ENCODE measurements at places on chromosomes 3 and 15.

DNA sequence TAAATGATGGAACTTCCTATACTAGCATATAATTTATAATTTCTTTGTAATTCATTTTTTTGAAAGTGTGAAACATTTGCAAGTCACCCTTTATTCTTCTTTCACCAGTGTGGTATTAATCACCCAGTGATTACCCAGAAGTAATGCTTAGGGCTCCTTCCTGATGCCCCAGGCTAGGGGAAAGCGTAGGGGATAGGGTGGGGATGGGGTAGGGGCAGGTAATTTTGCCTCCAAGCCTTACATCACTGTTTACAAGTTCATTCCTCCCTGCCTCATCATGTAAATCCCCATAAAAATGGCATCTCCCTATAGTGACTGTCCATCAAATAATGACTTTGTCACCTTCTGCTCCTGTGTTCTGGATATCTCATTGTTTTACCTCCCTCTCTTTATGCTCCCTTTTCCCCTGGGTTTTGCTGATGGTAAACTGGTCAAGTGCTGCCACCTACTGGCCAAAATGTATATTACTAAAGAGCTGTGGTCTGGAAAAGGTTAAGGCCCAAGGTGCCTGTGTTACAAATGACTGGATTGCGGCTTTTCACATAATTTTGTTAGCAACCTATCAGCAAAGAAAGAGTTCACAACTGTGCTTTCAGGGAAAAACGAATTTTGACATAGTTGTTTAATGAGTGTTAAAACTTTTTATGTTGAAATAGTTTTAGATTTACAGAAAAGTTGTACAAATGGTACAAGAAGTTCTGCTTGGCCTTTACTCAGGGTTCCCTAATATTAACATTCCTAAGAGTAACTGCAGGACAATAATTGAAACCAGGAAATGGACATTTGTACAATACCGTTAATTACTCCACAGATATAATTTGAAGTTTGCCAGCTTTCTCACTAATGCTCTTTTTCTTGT, 54.7 kb downstream of the ONECUT1 start:
- peak; percentile 38 for DNase-seq

DNA sequence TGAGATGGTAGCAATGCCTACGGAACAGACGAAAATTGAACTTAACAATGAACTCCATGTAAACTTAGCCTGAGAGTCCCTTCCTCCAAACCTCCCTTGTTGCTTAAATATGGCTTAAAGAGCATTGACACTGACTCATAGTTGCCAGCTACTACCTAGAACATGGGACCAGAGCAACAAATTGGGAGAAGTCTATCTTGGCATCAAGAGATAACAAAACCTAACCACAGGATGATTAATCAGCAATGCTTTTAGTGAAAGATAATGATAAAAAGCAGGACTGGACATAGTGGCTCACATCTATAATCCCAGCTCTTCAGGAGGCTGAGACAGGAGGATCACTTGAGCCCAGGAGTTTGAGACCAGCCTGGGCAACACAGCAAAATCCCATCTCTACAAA, 117.8 kb upstream of the MNS1 start:
- DNase-seq, result no peak

- DNase-seq, result no peak
Measured at GRCh38 chr15:66481107-66481856, 16.3 kb downstream of the SNAPC5 start.

DNA sequence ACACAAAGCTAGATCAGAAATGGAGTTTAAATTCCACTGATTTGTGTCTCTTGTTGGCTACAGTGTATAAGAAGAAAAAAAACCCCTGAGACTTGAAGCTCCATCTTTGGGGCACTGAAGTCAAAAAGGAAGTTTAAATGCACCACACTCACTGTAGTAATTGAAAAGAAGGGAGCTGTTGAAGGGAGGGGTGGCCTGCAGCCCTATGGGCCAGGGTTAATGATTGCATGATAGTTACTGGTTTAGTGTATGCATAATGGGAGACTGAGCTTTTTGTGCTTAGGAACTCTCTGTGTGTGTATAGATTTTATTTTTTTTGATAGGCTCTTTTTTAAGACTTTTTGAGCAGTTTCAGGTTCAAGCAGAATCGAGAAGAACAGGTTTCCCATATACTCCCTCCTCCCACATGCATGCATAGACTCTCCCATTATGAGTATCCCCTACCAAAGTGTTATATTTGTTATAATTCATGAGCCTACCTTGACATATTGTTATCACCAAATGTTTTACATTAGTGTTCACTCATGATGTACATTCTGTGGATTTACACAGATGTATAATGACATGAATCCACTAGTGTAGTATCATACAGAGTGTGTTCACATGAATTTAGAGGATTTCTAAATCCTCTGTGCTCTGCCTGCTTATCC, 88.2 kb downstream of the TNFAIP8L3 start:
- DNase-seq, result no peak

DNA sequence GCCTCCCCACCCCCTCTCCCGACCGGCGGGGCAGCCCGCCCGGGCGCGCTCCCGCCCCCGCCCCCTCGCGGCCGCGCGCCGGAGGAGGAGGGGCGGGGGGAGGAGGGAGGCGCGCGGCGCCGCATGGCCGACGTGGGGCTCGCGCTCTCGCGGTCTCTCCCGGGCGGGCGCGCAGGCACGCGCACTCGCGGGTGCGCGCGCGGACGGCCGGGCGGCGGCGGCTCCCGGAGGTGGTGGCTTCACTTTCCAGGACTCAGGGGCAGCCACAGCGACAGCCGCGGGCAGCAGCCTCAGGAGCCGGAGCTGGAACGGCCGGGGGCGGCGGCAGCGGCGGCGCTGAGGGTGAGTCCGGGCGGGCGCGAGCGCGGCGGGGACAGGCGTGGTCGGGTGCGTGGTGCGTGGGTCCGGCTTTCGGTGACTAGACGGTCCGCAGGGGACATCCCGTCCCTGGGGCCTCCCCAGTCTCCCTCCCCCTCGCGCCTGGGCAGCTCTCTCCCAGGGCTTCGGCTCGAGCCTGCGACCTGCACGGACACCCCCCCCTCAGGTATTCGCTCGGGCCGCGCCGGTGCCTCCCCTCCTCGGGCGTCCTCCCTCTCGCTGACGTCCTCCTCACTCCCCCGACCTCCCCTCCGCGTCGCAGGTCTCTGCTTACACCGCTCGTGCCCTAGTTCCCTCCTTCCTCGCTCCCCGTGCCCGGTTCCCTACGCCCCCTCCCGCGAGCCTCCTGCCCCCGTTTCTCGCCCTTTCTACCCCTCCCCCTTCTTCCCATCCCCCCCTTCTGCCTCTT, at the start of gene UBE2E2:
Gene UBE2E2 (plus strand): TSS at position 407 of the 787 bp plus-strand sequence.
- DNase-seq, result peak; percentile 13

DNA sequence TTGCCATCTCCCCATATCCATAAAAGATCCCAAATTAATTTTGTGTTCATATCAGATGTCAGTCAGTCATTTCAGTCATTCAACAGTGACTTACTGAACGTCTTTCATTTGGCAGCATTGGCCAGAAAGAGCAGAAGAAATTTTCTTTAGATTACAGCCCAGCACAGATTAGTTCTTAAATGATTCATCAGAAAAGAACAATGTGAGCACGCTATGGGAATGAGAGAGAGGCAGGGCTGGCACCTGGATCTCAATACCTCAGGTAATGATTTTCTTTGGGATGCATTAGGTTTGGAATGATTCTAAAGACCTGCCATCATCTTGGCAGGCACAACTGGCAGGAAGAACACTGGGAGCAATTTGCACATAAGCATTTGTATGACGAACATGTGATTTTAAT, 41.6 kb downstream of the FBN1 start:
- DNase-seq, result no peak

DNA sequence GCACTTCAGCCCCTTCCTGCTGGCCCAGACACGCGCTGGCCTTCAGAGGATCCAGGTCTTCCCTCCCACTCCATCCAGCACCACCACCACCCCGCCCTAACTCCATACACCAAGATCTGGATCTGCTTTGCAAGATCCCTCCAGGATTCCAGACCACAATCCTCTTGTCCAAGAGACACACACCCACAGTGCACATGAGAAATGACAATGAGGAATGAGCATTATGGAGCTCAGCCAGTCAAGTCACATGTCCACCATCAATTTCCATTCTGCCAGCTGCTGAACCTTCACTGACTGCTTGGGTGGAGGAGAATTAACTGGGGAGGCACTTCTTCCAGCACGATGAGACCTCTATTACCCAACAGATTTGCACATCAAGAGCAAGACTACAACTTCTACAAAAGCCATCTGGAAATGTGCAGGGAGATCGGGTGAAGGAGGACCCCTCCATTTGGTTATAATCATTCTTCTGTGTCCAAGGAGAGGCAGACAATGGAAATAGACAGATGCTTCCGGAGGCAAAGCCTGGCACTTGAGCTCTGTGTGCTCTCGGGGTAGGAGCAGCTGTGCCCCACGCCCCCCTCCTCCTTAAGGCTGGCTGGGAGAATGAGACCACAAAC, 12.3 kb upstream of the SPATA12 start:
- DNase-seq, result no peak

GRCh38 chr15:38171973-38172372, 80.7 kb upstream of the SPRED1 start:
- no peak for DNase-seq

- DNase-seq, result no peak
Measured at GRCh38 chr3:149581681-149582370, 76.0 kb downstream of the WWTR1 start.

- DNase-seq, result no peak
Measured at GRCh38 chr15:55221090-55222011, 24.6 kb upstream of the RSL24D1 start.

- DNase-seq, result no peak
Measured at GRCh38 chr3:73255609-73256029, 194.2 kb downstream of the EBLN2 start.

DNA sequence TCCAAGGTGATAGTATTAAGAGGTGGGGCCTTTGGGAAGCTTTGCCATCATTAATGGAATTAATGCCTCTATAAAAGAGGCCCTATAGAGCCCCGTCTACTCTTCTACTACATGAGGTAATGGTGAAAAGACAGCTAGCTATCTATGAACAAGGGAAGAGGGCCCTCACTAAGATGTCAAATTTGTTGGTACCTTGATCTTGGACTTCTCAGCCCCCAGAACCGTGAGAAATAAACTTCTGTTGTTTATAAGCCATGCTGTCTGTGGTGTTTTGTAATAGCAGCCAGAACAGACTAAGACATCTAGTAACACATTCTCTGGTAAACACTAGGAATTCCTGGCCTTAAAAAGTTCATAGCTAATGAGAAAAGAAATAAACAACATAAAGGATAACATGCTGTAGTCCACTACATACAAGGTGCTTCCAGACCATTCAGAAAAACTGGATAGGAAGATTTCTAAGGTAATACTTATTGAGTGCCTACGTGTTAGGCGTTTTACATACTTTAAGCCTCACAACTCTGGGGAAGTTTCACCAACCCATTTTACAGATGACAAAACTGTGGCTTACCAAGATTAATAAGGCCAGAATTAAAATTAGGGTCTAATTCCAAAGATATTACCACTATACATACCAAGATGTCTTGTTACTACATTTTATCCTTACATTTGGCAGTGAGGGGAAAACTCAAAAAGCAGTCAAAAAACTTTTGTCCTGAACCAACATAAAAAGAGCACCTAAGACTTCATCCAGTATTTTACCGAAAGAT, 3.2 kb downstream of the UBE3A start:
- no peak for DNase-seq

DNA sequence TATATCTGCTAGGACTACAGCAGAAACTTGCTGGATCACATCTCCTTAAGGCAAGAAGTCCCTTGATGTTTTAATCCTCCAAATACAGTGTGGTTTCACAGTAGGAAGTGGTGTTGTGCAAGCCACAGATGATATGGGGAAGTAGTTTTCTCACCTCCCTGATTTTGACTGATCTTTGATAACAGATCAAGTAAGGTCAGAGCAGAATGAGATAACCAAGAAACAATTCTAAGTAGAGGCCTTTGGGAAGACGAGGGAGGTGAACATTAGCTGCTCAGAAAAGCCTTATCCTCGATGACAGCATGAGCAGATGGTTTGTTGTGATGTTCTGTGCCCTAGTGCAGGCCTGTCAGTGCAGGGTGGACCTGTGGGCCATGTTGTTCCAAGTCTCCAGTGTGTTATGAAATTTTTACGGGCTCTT, 61.3 kb downstream of the RIOX2 start:
- DNase-seq, result no peak

- DNase-seq, result no peak
Measured at GRCh38 chr3:111369958-111370357, 172.0 kb upstream of the CD96 start.

DNA sequence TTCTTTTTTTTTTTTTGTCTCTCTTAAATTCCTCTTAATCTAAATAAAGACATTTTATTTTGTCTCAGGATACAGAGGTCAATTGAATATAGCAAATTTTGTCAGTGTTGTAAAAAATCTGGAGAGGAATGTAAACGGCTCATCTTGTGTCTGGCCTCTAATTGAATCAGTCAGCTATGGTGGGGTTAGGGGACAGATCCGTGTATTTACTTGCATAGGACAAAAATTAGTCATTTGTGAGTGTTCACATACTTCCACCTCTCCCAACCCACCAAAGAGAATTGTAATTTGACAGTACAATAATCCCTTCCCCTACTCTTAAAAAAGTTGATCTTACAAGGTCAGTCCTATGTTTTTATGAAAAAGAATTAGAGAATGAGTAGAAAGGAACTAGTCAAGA, 18.3 kb downstream of the PPARG start:
- DNase-seq, result no peak

GRCh38 chr3:178325330-178325729, 210.9 kb upstream of the KCNMB2 start:
- no peak for DNase-seq

GRCh38 chr15:40984964-40985363, 31.7 kb downstream of the CHAC1 start:
- no peak for DNase-seq

DNA sequence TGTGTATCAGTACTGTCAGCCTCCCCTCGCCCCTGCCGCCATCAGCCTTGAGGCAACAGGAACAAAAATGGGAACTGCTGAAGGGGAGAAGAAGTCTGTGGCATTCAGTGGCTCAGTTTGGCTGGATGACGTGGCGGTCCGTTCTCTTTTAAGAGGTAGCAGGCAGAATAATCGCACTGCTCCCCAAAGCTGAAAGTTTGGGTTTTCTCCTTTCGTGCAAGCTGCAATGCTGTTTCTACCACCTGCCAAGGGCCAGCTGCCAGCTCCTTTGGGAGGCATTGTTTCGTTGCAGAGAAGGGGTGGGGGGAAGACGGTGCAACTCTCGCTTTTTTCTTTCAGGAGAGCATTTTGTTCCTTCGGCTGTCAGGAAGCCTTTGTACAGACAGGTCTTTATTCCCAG, 369.6 kb upstream of the RORA start:
- no peak for DNase-seq
